Nucleus accumbens (tissue), 56 donors: ENCODE measurements at places on chromosomes 4 and X.

DNA sequence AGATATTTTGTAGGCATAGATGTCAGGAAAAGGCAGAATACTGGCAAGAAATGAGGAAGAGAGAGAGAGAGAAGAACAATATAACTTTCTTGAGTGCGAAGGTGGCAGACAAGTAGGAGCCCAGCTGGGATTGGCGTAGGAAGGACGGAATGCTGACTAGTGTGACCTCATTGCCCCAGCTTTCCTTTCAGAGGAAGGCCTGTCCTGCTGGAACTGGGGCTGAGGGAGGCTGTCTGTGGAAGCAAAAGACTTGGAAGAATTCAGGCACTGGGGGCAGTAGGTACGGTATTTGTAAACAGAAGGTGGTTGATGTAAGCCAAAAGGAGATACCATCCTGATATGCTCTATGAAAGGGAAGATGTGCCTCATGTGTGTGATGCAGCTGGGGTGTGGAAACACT, 818.4 kb downstream of the ADGRL3 start:
- no peak for DNase-seq

DNA sequence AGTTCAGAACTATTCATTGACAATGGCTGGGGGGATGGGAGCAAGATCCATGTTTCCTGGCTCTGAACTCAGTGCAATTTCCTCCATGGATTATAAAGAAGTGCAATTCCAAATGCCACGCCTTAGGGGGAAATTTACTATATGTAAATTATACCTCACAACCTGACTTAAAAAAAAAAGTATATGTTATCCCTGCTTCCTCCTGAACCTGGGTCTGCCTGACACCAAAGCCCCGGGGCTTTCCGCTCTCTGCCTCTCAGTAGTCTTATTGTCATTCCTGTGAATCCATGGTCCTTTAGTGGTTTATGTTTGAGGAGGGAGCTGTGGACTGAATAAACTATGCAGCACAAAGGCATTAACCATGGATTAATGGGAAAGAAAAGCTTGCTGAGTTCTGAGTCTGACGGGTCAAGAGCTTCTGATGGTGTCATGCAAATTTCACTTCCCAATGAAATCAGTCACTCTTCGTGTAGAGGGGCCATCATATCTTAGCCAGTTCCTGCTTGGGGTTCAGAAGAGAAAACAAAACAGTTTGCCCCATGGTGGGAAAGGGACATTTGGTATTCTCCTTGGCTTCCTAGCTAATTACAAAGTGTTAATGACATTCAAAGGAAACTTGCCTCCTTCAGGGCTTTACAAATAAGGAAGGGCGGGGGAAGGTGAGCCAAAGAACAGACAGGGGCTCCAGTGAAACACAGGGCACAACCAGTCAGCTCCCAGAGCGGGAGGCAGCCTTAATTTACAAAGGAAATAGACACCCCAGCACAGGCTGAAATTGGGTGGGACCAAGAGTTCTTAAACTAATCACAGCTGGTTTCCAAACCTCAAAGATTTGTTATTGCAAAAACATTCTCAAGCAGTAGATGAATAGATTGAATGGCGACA, 14.3 kb downstream of the FAM9C start:
- DNase-seq: no peak

DNA sequence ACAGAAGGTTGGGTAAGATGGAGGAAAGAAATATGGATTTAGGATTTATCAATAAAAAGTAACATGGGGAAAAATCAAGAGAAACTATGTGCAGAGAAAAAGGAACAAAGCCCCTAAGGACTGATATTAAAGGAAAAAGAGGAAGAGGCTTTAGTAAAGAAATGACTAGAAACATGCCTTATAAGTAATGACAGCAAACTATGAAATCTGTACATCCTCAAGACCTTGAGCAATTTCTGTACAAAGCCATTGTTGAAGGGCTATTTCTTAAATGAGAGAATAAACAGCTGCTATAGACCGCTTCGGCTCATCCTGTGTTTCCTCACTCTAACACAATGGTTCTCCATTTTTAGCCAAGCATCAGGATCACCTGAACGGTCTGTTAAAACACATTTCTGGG, 180.3 kb upstream of the ATOH1 start:
- DNase-seq: no peak

DNA sequence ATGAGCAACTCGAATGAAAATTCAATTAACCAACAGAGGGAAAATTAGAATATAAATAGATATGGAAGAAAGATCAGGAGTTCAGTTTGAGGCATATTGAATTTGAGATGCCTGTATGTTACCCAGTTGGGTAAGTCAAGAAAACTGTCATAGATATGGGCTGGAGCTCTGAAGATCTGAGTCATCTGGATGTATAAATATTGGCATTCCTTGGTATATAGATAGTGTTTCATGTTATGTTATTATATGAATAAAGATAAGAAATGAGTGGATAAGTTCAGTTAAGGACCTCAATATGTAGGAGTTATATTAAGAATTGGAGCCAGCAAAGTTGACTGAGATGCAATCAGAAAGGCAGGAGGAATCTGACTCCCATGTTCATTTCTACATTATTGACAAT, 543.6 kb upstream of the SMIM31 start:
- no peak for DNase-seq
